ENCODE measurements at places on chromosomes 2 and 18.
A peak's percentile ranks its signal among the peaks of the same experiment; 100 is the strongest.

GRCh38 chr2:23814963-23815362, 112.0 kb downstream of the ATAD2B start:
- no peak for DNase-seq

DNA sequence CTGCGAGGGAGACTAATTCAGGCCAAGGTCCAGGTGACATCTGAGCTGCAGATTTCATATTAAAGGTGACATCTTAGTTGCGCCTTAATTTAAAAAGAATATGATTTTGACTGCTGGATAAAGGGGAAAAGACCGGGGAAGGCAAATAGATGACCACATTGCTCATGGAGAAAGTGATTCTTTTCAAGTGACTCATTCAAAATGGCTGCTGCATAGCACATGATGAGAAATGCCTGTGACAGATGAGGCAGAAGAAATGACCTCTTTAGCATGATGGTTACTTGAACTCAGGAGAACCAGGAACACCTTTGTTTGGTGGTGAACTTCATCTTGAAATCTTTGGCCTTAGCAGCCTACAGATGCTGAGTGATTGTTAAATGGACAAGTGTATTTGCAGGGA, 385.8 kb upstream of the TRIB2 start:
- DNase-seq: no peak

GRCh38 chr18:23071285-23071684, 64.0 kb upstream of the CABLES1 start:
- DNase-seq: no peak

GRCh38 chr2:40740419-40740818, 288.5 kb upstream of the SLC8A1 start:
- no peak for DNase-seq

DNA sequence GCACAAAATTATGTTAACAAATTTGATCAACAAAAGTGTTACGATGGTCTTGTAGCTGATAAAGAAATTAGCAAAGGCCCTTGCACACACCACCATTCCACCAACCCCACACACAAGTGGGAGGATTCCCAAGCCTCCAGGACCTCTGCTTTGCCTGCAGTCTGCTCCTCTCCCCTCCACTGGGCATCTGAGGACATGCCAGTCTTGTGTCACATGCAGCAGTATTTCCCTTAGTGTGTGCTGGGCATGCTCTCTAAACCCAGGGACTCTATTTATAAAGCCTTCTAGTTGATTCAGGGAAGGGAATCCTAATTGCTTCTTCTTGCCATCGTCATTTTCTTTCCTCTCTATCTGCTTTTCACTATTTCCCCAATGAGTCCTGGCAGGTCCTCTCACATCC, 53.3 kb downstream of the KCTD18 start:
- DNase-seq: no peak

GRCh38 chr2:225056330-225057073, 14.2 kb upstream of the DOCK10 start:
- no peak for DNase-seq

DNA sequence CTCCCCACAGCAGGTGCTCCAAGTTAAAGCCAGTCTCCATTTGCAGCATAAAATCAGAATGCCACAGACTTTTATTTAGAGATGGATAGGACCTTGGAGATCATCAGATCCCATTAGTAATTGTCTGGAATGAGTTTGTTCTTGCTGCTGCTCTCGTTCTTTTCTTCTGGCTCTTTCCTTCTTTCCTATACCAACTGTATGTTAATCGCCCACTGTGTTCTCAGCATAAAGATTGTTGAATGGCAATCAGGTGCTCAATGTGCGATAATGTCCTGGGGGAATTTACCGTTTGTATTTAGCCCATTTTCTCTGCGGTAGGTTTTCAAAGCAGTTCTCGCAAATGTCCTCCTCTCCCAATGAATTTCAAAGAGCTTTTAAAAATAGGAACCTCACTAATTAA, 3.3 kb downstream of the GPR39 start:
- no peak for DNase-seq

- no peak for DNase-seq
Measured at GRCh38 chr2:101064125-101064502, 62.0 kb downstream of the RPL31 start.

DNA sequence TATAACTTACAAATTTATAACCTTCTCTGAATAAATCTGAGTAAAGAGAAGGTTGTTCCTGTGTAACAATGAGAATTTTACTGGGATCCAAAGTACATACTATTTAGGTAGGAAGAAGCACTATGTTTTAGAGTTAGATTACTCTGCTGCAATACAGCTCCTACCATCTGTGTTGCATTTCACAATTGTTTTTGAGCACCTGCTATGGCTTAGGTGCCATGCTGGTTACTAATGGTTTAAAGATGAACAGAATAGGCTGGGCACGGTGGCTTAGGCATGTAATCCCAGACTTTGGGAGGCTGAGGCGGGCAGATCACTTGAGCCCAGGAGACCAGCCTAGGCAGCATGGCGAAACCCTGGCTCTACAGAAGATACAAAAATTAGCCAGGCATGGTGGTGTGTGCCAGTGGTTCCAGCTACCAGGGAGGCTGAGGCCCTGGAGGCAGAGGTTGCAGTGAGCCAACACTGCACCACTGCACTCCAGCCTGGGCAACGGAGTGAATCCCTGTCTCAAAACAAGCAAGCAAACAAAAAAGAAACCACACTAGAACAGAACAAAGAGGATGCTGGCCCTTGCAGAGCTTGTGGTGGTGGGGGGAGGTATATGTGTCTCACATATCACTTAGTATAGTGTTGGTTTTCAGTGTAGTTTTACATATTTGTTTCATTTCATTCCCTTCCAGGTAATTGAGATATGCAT, 56.7 kb downstream of the SPTBN1 start:
- no peak for DNase-seq

DNA sequence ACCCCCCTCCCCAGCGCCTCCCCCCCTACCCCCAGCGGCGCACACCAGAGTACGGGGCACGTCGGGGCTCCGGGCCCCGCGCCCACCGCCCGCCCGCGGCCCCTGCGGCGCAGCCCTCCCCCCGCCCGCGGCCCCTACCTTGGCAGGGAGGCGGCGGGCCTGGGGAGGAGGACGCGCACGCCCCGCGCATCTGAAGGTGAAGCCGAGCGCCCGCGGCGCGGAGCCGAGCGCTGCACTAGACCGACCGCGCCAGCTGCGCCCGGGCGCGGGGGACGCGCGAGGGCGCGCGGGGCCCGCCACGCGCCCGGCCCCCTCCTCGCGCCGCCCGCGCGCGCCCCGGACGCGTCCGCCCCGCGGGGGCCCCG, at the start of gene ZNF516:
Gene ZNF516, minus strand, starts transcription at position 237 of the 365 bp plus-strand sequence. CDS start 52,188 bp downstream, outside the sequence.
- DNase-seq: peak; percentile 35

- DNase-seq: no peak
Measured at GRCh38 chr2:208099682-208100470, 24.4 kb downstream of the CRYGD start.

GRCh38 chr2:71880846-71881610, 266.6 kb downstream of the CYP26B1 start:
- no peak for DNase-seq
